Stimulated activated CD4-positive, alpha-beta T cell treated with anti-CD3 and anti-CD28 coated beads, Interleukin-4, amount 100 ng/mL, for 4 hours (primary cell): ENCODE measurements at places on chromosomes 12 and 14.

- no peak for DNase-seq
These were observed 56.4 kb downstream of the CMKLR1 start for GRCh38 chr12:108282676-108283075.

- no peak for DNase-seq
These were observed 9.1 kb upstream of the KIF21A start for GRCh38 chr12:39451977-39452376.

GRCh38 chr12:54588110-54588889, at the start of gene PPP1R1A:
PPP1R1A (minus strand) TSS chr12:54588659; CDS start chr12:54588488, 171 bp downstream.
- DNase-seq = no peak

GRCh38 chr14:90730206-90730766, 85.9 kb downstream of the TTC7B start:
- DNase-seq = no peak

- DNase-seq = no peak
These were observed 66.3 kb downstream of the GPR135 start for GRCh38 chr14:59398841-59399240.

GRCh38 chr12:94033101-94033500, 115.3 kb upstream of the PLXNC1 start:
- no peak for DNase-seq

GRCh38 chr12:26278666-26279065, 83.3 kb downstream of the SSPN start:
- no peak for DNase-seq

DNA sequence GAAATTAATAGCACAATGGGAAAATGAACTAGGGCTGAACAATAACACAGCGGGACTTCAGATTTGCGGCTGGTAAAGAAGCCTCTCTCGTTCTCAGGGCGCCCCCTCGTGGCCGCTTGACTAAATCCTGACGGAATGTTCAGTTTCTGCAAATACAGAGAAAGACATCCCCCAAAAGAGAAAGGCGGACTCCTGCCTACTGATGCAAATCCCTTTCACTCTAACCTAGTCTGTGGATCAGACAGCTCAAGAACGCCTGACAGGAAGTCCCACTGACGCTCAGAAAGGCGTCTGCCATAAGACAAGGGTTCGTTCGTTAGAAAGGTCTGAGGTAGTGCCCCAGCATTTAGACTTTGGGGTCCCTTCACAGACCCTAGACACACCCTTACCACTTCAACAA, 2.5 kb downstream of the NUAK1 start:
- DNase-seq = peak; percentile 75

- no peak for DNase-seq
These were observed 65.4 kb downstream of the ACSM4 start for GRCh38 chr12:7369274-7369729.

- DNase-seq = no peak
These were observed 5.1 kb upstream of the PAPLN start for GRCh38 chr14:73231981-73232851.

DNA sequence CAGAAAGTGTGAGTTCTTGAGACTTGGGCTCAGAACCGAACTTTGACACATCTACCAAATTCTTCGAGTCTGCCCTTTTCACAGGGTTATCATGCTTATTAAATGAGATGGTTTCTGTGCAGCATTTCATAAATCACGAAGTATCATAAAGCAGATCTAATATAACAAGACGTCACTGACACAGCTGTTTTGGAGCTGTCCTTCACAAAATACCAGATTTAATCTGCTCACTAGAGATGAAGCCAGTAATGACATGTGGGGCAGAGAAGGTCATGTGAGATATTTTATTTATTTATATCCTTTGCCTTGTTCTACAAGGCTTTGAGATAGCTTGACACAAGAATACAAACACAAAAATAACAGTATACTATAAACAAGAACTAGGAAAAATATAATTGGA, 127.0 kb downstream of the RPAP3 start:
- no peak for DNase-seq

- DNase-seq = no peak
These were observed 28.0 kb downstream of the CALM1 start for GRCh38 chr14:90424686-90425372.

GRCh38 chr12:108253540-108253939, 85.6 kb downstream of the CMKLR1 start:
- DNase-seq = no peak

DNA sequence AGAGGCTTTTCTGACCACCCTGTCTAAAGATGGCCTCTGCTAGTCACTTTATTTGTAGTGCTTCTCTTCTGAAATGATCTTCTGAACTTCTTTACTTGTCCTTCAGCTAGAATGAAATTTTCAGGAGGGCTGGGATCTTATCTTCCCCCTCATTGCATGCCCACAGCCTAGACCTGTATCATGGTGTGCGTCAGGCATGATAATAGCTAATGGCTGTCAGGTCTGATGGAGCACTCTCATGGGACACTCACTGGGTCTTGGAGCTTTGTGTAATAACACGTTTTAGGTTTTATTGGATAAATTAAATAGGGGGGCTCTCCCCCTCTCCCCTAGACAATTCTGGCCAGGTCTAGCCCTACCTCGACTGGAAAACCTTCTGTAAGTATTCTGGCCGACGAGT, 97.1 kb upstream of the NRXN3 start:
- no peak for DNase-seq

DNA sequence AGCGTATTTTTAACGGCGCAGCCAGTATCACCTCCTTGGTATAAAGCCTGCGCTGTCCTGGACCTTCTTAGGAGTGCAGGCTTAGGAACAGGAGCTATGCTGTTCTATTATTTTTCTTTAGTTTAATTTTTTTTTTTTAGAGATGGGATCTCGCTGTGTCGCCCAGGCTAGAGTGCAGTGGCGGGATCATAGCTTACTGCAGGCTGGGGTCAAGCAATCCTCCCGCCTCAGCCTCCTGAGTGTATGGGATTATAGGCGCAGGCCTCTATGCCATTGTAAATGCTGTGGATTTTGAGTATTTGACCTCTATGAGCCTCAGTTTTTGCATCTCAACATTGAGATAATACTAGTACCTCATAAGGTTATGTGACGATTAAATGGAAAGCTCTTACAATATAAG, 4.1 kb downstream of the OR10AD1 start:
- DNase-seq = no peak

GRCh38 chr14:68122651-68123050, 303.1 kb downstream of the RAD51B start:
- no peak for DNase-seq

- no peak for DNase-seq
These were observed 24.6 kb downstream of the PLXNC1 start for GRCh38 chr12:94172973-94173372.

GRCh38 chr12:95443459-95443858, 30.5 kb upstream of the METAP2 start:
- no peak for DNase-seq

DNA sequence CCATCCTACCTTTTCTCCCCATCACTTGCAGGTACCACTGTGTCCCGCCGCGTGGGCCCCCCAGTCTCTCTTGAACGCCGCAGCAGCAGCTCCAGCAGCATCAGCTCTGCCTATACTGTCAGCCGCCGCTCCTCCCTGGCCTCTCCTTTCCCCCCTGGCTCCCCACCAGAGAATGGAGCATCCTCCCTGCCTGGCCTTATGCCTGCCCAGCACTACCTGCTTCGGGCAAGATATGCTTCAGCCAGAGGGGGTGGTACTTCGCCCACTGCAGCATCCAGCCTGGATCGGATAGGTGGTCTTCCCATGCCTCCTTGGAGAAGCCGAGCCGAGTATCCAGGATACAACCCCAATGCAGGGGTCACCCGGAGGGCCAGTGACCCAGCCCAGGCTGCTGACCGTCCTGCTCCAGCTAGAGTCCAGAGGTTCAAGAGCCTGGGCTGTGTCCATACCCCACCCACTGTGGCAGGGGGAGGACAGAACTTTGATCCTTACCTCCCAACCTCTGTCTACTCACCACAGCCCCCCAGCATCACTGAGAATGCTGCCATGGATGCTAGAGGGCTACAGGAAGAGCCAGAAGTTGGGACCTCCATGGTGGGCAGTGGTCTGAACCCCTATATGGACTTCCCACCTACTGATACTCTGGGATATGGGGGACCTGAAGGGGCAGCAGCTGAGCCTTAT, 9.2 kb downstream of the ARHGAP9 start:
- DNase-seq = no peak

GRCh38 chr14:61747342-61747741, 14.9 kb upstream of the SNAPC1 start:
- no peak for DNase-seq
